ENCODE measurements at places on chromosomes 2 and 18. TPM values are rescaled to one million over a fixed set of nuclear protein-coding genes. Genes with fewer than 3 reads are reported as not detected.

LCLAT1 gene
- total RNA-seq = 26.1 TPM

UGT1A7 gene
- total RNA-seq = not detected

DNA sequence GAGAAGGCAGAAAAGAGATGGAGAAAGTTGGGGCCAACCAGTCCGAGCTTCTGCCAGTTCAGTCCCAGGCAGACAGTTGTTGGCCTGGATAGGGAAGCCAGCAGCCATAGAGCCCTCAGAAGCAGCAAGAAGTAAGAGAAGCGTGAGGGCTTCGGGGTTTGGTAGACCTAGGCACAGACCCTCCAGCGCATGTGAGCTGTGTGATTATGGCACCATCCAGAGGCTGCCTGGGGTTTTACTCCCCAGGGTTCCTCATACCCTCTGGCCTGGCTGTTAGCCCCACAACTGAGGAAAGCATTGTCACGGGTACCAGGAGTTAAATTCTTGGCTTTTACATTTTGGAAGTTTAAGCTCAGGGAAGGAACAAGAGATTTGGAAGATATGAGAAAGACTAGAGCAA is 93.7 kb upstream of the RAB6C start:
- DNase-seq = no peak

DNA sequence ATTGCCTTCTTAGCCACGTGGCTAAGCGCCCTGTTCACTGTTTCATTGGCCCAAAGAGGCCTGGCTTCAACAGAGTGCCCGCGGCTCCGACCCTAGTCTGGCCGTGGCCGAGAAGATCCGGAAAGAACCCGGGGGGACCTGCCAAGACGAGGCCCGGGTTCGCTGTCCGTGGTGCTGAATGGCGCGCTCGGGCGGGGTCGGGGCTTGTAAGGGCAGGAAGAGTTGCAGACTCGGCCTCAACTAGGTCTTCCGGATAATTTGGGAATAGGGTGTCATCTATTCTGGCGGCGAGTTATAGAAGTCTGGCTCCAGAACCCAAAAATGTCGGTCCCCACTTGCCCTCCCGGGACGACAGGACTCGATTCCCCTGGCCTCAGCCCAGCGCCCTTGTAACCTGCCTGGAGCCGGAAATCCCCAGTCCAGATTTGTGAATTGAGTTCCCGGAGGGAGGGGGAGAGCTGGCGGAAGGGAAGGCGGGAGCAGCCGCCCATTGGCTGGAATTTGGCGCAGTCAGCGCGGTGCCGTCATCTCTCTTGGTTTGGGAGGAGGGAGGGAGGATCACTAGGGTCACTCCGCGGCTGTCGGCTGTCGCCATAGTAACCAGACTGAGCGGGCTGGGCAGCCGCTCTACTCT is 3.5 kb downstream of the CDK5R2 start:
- peak; percentile 95 for DNase-seq

GRCh38 chr2:214184461-214184860 is 226.4 kb upstream of the VWC2L start:
- DNase-seq = no peak

Data from dorsolateral prefrontal cortex (tissue), 122 donors.